ENCODE measurements at places on chromosomes 4 and X.

DNA sequence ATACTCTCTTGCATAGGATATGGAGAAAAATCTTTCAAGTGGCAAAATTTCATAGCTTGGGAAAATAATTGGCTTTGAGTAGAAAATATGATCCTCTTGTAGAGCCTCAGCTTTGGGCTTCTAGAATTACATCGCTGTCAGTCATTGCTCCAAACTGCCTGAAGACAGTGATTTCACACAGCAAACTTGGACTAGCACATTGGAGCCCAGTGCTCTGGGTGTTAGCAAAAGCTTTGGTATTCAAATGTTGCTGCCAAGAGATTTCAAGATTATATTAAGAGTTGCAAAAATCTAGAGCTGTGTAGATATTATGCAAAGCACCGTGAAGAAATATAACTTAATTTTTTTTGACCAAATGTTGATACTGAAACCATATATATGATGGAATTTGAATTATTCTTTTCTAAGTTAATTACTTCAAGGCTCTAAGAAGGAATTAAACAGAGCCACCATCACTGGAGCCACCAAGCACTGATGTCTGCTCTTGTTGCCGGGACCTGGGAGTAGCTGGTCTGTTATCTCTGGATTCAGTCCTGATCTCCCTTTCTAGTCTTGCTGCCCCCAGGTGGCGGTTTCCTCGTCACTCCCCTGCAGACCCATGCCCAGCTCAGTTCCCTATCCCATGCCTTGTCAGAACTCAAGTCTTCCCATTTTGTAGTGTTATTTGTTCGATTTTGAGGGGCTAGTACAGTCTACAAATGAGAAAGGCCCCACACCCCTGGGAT lies 260.7 kb upstream of the SFRP2 start:
- DNase-seq: peak; percentile 57

DNA sequence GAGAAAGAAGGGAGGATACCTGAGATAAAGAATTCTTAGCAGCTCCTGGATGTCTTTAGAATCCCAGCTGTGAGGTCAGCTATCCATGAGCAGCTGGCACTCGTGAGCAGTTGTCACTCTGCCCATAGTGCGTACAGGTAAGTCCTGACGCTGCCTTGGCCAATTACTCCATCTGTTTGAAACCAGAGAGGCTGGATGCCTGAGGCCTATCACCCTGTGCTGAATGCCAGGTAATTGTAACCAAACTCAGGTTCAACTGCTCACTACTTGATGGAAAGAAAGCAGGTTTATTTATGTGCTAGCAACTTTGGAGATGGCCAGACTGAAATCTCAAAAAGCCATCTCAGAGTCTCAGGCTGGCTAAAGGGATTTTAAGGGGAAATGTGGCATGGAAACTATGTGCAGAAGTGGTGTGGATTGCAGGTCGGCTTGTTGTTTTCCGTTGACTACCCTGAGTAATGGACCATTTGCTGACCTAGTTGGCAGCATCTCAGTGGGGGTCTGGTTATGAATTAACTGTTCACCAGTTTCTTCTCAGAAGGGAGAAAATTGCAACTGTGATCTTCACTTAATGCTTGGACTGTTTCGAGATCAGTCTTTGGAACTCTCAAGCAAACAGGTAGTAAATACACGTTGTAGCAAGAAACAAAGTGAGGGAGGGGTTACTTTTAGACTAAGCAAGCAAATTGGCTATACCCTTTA lies 1614.0 kb upstream of the PCDH10 start:
- DNase-seq: no peak

GRCh38 chr4:140466146-140466545 lies 31.9 kb downstream of the MGAT4D start:
- no peak for DNase-seq

- no peak for DNase-seq
Observed at GRCh38 chr4:163448540-163449203, 24.9 kb downstream of the TKTL2 start.

DNA sequence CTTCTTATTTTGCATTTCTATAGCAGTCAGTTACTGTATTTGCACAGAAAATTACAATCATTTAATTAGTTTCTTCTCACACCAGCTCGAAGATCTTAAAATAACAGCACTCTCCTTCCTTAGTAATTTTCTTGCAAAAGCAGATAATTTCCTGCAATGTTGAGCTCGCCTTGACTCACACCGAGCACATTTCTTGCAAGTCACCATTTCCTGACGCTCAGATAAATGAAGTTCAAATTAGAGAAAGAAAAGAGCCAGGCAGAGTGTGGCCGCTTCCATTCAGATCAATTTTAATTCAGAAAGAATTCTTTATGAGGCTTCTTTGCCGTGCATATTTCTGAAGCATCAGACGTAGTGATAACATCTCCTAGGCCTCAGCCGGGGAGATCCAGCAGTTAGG lies 10.1 kb downstream of the SORCS2 start:
- no peak for DNase-seq

DNA sequence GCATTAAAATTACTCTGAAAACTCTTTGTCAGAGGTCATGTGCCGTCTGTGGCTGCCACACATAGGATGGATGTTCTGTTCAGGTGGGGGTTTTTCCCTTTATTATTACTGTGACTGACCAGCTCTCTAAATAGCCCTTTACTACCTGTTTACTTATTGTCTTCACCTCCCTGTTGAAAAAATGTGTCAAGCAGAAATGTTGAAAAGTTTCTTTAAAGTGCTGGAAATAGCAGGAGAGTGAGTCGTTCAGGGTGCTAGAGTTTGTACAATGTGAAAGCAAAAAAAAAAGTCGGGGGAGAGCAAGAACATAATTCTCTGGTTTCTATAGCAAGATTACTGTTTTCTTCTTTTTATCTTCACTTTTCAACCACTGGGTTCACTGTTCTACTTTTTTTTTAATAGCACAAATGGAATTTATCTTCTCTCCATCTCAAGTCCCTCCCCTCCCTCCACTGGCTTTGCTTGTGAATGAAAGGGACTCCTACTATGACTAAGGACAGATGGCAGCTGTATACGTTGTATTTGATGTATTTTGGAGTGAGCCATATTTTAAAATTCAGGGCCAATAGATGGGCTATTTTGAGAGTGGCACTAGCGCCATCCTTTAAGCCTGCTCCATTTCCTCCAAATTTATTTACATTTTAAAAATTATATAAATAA lies 33.3 kb downstream of the ARX start:
- no peak for DNase-seq

DNA sequence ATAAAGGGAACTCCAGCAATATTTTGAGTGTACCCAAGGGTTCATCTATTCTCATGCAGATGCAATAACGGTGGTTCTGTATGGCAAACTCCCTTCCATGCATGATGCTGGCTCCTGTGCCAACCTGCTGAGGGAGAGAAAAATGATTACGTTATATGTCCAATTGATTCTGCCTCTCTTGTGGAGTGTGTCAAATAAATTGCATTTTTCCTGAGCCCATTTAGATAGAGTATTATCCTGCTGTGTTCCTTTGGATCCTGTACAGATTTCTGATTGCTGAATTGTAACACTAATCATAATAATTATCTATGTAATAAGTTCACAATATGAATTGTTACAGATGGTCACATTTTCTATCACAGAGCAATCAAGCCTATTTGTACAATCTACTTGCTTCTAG lies 821.7 kb downstream of the C4orf33 start:
- no peak for DNase-seq

DNA sequence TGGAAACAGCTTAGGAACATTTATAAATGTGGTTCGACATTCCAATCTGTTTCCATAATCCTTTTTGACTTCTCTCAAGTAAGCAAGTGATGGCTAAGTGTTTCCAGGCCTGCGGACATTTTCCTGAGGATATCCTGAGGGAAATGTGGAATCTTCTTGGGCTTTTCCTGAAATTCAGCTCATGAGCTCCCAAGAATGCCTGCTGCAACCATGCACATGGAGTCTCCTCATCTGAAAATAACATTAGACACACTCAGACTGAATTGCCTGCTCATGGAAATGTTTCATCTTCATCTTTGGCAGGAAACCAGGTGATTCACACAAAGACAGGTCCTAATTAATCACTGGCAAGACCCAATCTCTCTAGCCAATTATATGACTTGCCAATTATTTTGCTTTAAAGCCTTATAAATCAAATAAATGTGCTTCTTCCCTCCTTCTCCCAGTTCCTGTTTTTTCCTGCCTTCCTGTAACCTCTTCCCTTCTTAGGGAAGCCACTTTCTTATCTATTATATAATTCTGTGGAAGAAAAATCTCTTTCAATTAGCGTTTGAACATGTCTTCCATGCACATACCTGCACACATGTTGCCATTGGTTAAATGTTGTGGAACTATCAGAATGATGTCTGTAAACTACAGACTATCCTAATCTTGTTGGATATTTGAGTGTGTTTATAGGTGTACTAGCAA lies 104.6 kb upstream of the MXRA5 start:
- DNase-seq: peak; percentile 16

- DNase-seq: no peak
Observed at GRCh38 chrX:2650037-2650436, 41.1 kb upstream of the CD99 start.

GRCh38 chrX:19677121-19677520 lies 161.8 kb upstream of the MAP3K15 start:
- no peak for DNase-seq

DNA sequence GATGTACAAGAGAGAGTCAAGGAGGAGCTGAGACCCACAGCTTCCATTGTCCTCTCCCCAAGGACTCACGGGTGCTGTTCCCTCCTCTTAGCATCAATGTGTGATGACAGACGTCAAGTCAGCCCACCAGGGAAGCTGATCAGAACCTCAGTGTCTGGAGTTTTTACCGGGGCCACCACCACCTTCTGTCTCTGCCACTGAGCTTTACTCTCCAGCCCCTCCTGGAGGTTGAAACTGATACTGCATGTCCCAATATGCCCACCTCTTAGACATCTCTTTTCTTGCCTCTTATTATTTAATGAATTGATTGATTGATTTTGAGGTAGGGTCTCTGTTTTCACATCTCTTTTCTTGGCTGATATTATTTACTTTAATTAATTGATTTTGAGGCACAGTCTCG lies 10.3 kb upstream of the AKAP17A start:
- DNase-seq: no peak

- DNase-seq: peak; percentile 64
Observed at GRCh38 chr4:92305148-92305877, 1.5 kb downstream of the GRID2 start.

GRCh38 chr4:86891762-86892635 lies at the start of gene C4orf36:
Gene C4orf36, minus strand, starts transcription at chr4:86892422. Its CDS starts 902 bp downstream, at chr4:86891520.
- peak; percentile 39 for DNase-seq

- peak; percentile 7 for DNase-seq
Observed at GRCh38 chr4:67549123-67549522, 3.8 kb upstream of the CENPC start.

- no peak for DNase-seq
Observed at GRCh38 chr4:175970724-175971123, 94.9 kb upstream of the WDR17 start.

GRCh38 chrX:150507251-150507856 lies 61.1 kb upstream of the MTM1 start:
- DNase-seq: no peak

GRCh38 chr4:917466-917865 lies 14.7 kb downstream of the GAK start:
- DNase-seq: peak; percentile 62

DNA sequence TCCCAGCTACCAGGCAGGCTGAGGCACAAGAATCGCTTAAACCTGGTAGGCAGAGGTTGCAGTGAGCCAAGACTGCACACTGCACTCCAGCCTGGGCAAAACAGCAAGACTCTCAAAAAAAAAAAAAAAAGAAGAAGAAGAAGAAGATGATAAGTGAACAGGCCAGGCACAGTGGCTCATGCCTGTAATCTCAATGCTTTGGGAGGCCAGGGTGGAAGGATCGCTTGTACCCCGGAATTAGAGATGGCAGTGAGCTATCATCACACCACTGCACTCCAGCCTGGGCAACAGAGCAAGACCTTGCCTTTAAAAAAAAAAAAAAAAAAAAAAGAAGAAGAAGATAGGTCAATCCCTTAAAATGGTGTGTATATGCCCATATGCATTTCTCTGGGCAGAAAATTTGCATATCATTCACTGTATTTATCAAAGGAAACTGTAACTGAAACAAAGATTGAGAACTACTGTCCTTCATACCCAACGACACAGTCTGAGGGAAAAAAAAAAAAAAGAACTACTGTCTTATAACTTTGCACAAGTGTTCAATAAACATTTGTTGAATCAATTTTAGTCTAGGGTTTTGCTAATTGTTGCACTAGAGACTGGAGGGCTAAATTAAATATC lies 2.3 kb downstream of the RFC1 start:
- DNase-seq: no peak

Measured in foreskin fibroblast (primary cell).